ENCODE measurements at places on chromosomes 3 and 15. TPM values are rescaled to one million over a fixed set of nuclear protein-coding genes. Genes with fewer than 3 reads are reported as not detected.

The PATL2 gene
- polyA plus RNA-seq = 1.5 TPM

The ULK3 gene
- polyA plus RNA-seq = 91.2 TPM

The IGF2BP2 gene
- 15.7 TPM for polyA plus RNA-seq

The IL17RE gene
- 45.6 TPM for polyA plus RNA-seq

The SLC9C1 gene
- 0.06 TPM for polyA plus RNA-seq

The SYNPR gene
- not detected for polyA plus RNA-seq

The PTX3 gene
- 11.8 TPM for polyA plus RNA-seq

The TBCCD1 gene
- 4.7 TPM for polyA plus RNA-seq

The ATP10A gene
- polyA plus RNA-seq = 1.3 TPM

The CLDN11 gene
- 0.45 TPM for polyA plus RNA-seq

The RBPMS2 gene
- polyA plus RNA-seq = not detected

The ARNT2 gene
- 4.4 TPM for polyA plus RNA-seq

The FAM3D gene
- 173 TPM for polyA plus RNA-seq

The IMPG2 gene
- polyA plus RNA-seq = not detected

The DENND6A gene
- polyA plus RNA-seq = 17.6 TPM

The GOLGA8M gene
- polyA plus RNA-seq = 0.09 TPM

The MNS1 gene
- polyA plus RNA-seq = 0.45 TPM

The CELF6 gene
- 4.1 TPM for polyA plus RNA-seq

The ANKRD63 gene
- polyA plus RNA-seq = 0.04 TPM

The XIRP1 gene
- 5.4 TPM for polyA plus RNA-seq

The OCA2 gene
- polyA plus RNA-seq = 0.07 TPM

The SLC15A2 gene
- polyA plus RNA-seq = 0.54 TPM

The DPPA2 gene
- 0.03 TPM for polyA plus RNA-seq

The C3orf20 gene
- polyA plus RNA-seq = 0.07 TPM

The TRIM42 gene
- polyA plus RNA-seq = not detected

The FBXW12 gene
- not detected for polyA plus RNA-seq

The ZPLD1 gene
- polyA plus RNA-seq = not detected

The PAQR5 gene
- polyA plus RNA-seq = 1.1 TPM

The SI gene
- 551 TPM for polyA plus RNA-seq

The SUCNR1 gene
- 0.89 TPM for polyA plus RNA-seq

The LRRC49 gene
- polyA plus RNA-seq = 3.2 TPM

The ARGFX gene
- not detected for polyA plus RNA-seq

The ZIC1 gene
- 0.03 TPM for polyA plus RNA-seq

The ADCY5 gene
- polyA plus RNA-seq = 6.8 TPM

The PRSS50 gene
- 3.7 TPM for polyA plus RNA-seq

The CDV3 gene
- 114 TPM for polyA plus RNA-seq

The C15orf62 gene
- not detected for polyA plus RNA-seq

The SLC22A13 gene
- 0.15 TPM for polyA plus RNA-seq

The RAD51 gene
- polyA plus RNA-seq = 0.89 TPM

The FOXB1 gene
- polyA plus RNA-seq = not detected

The LRRIQ4 gene
- not detected for polyA plus RNA-seq

The STRC gene
- polyA plus RNA-seq = 0.31 TPM

The RPP25 gene
- polyA plus RNA-seq = 22.2 TPM

The SPATA12 gene
- polyA plus RNA-seq = not detected

The CFAP100 gene
- not detected for polyA plus RNA-seq

All from small intestine (tissue), 16 donors.